Naive B cell (primary cell): ENCODE measurements at places on chromosomes 2 and 18.

DNA sequence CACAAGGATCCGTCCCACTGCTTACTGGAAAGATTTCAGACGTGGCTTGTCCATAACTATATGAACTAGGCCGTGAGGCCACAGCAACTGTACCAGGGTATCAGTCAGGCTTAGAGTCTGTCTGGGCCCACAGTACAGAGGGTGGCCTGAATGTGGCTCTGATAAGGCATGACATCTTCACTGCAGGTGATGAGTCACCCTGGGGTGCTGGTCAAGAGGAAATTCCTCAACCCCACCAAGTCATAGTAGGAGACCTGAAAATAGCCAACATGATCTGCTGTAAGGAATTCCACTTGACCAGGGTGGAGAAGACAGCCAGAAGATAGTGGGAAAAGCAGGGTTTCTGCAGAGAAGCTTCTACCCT lies 107.7 kb downstream of the INHBB start:
- DNase-seq: no peak

- no peak for DNase-seq
Measured at GRCh38 chr2:183493040-183493439, 368.8 kb downstream of the NUP35 start.

DNA sequence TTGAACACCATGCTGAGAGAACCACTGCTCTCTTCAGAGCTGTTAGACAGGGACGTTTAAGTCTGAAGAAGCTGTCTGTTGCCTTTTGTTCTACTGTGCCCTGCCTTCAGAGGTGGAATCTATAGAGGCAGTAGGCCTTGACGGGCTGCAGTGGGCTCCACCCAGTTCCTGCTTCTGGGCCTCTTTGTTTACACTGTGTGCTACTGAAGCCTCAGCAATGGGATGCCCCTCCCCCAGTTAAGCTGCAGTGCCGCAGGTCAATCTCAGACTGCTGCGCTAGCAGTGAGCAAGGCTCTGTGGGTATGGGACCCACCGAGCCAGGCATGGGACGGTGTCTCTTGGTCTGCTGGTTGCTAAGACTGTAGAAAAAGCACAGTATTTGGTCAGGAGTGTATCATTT lies 162.3 kb upstream of the NXPH2 start:
- DNase-seq: no peak

GRCh38 chr2:145380436-145381017 lies 860.6 kb upstream of the ZEB2 start:
- no peak for DNase-seq

DNA sequence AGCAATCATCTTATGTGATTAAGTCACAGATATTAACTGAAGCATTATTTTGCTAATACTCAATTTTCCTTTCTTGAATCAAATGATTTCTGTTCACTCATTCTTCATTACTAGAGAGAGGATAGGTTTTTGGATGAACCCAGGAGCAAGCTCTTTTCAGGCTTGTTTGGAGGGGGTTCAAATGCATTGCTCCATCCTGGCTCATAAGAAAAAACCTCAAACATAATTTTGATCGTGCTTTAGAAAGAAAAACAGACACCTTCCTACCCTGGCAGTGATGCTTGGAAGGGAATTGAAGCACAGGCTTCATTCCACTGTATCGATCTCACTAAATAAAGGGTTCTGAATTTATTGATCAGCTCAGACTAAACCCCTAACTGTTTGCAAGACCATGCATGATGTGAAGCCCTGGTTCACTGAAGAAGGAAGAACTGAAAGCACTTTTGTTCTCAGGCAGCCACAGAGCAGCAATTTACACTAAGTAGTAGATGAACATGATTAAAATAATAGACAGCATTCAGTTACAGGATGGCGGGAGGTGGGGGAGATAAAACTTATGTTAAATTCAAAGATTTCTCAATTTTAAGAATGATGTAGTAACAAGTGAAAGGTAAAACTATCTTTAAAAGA lies 53.4 kb downstream of the CDH2 start:
- DNase-seq: no peak

DNA sequence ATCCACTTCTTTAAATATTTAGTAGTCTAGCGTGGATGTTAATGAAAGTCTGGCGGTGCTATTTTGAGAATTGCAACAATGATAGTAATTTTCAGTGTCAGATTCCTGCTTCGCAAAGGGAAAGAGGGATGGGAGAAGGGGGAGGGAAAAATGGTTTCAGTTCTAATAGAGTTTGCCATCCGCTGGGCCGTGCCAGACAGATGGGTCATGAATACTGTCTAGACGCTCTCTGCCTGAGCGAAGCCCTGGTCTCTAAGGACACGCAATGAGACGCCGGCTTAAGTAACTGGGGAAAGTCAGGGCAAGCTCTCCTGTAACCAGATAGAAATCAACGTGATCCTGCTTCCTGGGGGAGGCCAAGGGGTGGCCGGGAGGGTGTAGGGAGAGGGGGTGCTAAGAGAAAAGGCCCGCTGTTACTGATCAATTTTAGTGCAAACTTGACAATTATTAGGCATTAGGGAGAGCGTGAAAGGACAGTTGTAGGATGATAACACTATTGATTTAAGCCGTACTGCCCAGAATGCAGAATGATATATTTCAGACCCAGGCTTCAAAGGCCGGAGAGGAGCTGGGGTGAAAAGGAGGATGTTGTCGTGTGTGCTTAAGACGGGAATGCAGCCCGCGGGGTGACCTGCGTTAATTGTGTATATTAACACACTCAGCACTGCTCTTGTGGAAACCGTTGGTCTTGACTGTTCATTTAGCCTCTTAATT lies 229.2 kb downstream of the LDLRAD4 start:
- DNase-seq: no peak

- DNase-seq: no peak
Measured at GRCh38 chr2:194382221-194382620, 1274.8 kb upstream of the SLC39A10 start.

GRCh38 chr18:25190472-25190871 lies 161.5 kb downstream of the ZNF521 start:
- DNase-seq: no peak

DNA sequence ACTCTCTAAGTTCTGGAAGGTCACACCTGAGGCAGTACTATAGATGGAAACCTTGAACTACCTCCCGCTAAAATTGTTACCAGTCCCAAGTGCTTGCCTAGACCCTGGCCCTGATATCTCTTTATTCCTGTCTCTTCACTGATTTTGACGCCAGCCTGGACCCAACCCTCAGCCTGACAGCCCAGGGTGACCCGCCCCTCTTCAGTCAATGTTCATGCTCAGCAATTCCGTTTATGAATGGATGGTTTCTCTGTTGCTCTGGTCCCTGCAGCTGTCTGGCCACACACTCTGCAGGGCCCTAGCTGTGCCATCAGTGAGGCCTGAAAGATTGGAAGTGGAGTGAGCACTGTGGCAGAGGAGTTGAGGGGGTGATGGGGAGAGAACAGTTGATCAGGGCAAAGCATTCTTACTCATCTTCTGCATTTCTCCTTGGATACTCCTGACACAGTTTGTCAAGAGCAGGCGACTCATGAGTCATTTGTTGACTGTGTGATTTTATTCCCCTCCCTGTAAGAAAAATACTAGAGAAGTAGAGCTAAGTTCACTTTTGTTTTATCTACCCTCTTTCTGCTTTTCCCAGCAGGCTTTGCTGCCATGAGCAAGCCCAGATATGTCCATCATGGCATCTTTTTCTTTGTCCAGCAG lies 46.0 kb downstream of the NPAS2 start:
- DNase-seq: no peak

DNA sequence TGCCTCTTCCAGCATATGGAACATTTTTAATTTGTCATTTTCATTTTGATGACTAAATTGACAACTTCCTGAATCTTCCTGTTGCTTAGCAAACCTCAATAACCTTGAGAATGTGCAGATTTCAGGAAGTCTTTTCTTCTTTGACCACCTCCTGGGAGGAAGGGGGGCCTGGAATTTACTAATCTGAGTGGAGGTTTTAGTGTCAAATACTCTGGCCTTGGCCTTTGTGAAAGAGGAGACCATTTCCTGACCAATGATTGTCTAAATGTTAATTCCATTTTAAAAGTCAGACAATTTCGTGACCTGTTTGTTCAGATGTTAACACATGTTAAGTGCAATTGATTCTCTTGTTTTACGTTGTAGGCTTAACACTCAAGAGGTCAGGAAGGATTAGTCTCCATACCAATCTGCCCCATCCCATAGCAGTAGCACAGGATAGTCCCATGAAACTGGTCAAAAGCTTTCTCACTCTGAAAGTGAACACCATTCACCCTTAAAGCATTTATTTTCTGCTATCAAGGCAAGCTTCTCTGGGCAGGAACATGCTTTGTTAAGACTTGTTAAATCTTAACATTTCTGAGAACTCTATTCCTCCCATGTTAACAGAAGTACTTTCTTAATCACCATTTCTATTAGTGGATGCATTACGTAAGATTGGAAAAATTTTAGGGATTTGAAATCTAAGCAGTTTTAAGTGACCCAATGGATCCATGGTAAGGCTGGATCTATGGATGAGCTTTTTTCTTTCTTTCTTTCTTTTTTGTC lies 219.6 kb downstream of the RND3 start:
- DNase-seq: no peak

DNA sequence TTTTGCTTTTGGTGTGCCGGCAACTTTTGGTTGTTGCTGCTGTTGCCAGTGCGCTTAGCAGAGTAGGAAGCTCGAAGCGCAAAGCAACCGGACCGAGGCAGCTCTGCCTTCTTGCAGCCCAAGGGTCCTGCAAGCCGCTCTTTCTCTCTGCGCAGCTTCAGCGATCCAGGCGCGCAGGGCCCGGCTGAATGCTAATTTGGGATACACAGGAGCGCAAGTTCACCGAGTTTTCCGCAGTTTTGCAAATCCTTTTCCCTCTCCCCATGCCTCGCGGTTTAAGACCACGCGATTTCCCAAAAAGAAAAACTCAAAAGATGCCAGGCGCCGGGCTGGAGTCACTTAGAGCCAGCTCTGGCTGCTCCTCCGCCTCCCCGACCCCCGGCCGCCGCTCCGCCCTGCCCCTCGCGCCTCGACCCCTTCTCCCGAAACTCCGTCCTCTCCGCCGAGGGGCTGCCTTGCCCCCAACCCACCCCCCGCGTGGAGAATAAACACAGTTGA lies 13.5 kb upstream of the SIX3 start:
- no peak for DNase-seq

DNA sequence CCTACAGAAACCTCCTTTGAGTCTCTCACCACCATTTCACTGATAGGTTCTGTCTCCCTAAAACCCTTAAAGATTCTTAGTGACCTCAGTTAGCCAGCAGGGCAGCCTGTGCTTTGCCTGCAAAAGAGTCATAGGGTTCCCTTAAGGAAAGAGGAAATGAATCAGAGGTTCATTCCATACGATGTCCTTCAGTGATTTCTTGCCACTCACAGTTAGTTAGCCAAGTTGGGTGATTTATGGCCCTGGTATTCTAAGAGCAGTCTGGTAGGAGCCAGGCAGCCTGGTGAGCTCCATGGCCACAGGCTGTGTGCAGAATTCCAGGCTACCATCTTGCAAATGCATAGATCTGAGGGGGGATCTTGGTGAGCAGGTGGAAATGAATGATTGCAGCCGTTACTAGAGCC lies 18.7 kb upstream of the CCBE1 start:
- no peak for DNase-seq

DNA sequence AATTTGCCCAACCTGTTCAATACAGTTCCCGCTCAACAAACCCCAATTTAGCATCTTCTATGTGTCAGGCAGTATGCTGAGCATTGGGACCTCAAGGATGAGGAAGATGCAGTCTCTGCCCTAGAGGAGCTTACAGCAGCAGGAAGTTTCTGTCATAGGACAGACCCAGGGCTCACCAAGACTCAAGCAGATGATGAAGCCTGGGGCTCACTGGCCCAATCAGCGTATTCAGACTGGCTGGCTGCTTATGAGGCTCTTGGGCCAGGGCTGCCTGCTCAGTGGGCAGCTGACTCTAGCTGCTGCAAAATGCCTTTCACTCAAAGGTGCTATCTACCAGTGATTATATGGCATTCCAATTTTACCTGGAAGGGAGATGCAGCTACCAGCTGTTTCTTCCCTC lies 2.1 kb downstream of the FAM178B start:
- no peak for DNase-seq

DNA sequence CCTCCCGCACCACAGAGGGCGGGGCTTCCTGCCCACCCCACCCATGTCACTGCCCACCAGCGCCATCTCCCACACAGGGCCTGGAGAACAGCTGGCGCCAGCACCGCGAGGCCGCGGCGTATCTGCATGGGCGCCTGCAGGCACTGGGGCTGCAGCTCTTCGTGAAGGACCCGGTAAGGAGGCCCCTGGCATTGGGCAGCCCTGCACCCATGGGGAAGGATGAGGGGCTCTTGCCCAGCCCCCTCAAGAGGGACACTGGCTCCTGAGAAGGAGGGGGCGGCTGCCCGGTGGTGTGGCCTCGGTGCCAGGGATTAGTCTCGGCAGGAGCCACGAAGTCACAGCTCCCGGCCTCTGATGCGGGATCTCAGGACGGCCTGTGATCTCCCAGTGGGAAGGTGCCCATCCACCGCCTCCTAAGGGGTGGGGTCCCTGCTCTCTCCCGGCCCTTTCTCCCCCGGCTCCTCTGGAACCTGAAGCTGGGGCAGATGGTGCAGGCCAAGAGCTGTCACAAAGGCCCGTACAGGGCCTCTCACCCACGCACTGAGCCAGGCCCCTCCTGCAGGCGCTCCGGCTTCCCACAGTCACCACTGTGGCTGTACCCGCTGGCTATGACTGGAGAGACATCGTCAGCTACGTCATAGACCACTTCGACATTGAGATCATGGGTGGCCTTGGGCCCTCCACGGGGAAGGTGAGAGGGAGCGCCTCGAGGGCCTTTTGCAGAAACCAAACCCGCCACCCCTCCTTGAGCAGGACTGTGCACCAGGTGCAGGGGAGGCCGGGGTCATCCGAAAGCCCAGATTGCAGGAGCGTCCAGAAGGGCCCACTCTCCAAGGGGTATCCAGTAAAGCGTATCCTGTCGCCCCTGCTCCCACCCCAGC lies 9.1 kb downstream of the AGXT start:
- no peak for DNase-seq

GRCh38 chr2:63572001-63572400 lies 16.3 kb downstream of the WDPCP start:
- no peak for DNase-seq

- DNase-seq: no peak
Measured at GRCh38 chr18:3967359-3968180, 487.5 kb downstream of the DLGAP1 start.

- no peak for DNase-seq
Measured at GRCh38 chr2:190477661-190478454, 56.7 kb downstream of the NEMP2 start.

GRCh38 chr18:75324686-75325257 lies 102.7 kb downstream of the SMIM21 start:
- no peak for DNase-seq

GRCh38 chr2:133886735-133887675 lies 318.7 kb upstream of the NCKAP5 start:
- peak; percentile 58 for DNase-seq

- no peak for DNase-seq
Measured at GRCh38 chr2:170166735-170167134, 11.2 kb upstream of the MYO3B start.

DNA sequence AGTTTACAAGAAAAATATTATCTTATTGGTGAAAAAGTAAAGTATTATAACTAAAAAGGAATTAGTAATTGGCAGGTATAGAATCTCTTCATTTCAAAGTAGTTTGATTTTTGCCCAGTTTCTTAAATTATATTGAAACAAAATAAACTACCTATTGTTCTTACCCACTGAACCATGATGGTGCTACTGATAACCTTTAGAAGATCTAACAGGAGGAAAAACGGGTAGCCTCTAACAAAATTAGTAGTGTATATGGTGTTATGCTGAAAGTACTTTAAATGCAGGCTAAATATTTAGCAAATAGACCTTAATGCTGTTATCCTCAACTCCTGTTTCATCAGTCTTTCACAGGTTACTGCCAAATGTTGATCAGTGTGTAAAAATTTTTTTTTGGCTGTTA lies 19.1 kb downstream of the MRPS9 start:
- no peak for DNase-seq

- DNase-seq: no peak
Measured at GRCh38 chr2:11133238-11133935, 21.9 kb upstream of the SLC66A3 start.
